ENCODE measurements at places on chromosomes 6 and 20.

DNA sequence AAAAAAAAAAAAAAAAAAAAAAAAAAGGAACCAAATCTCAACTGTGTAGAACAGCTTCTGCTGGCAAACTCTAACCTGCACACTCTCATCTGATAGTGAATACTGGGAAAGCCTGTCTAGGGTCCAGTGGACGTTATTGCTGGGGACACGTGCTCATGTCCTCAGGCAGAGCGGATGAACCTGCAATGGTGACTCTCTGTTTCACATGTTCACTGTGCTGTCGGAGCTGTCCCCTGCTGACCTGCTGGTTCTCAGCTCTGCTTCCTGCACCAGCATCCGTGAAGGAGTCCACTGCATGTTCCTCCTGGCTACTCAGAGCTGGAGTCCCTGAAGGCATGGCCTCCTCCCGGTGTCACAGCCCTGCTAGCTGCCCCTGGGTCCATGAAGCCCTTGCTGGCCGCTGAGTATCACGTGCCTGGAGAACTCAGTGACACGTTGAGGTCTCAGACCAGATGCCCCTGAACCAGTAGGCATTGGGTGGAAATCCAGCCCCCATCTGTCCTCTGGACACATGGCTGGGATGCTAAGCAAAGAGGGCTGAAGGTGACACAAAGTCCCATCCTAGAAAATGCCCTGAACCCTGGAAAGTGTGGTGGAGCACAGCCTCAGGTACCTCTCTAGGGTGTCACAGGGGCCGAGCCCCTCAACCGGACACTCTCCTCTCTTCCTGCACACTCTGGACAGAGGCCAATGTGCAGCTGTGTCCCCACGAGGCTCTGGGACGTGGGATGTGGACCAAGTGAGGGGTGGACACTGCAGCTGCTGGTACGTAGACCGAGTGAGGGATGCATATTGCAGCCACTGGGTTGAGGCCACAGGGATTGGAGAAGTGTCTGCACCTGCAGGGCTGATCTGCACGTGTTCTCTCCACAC, 54.9 kb upstream of the FRMD1 start:
- DNase-seq, result no peak

DNA sequence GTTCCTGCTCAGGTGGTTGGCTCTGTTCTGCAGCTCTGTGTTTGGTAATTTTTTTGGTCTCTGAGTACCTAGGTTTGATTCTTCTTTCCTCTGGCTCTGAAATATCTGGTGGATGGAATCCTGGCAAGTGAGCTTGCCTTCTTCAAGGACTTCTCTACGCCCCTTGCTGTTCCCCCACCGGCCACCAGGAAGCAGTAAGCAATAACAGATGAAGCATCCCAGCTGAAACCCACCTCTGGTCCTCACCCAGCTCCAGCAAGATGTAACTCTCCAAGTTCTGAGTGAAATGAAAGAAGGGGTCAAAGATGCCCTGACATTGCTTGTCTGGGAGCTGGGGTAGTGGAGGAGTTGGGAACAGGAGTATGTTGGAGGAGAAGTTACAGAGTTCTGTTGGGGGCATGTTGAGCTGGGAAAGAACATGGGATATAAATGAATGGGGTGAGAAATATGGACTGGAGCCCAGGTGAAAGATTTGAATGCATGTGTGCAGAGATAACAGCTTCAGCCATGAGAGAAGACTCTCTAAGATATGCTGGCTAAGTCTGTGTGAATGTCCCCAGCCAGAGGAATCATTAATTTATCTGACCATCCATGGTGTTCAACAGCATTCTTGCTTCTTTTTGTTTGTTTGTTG, 51.3 kb upstream of the GLP1R start:
- DNase-seq, result peak; percentile 14

GRCh38 chr6:31204751-31205145, 34.3 kb upstream of the POU5F1 start:
- DNase-seq, result peak; percentile 6

DNA sequence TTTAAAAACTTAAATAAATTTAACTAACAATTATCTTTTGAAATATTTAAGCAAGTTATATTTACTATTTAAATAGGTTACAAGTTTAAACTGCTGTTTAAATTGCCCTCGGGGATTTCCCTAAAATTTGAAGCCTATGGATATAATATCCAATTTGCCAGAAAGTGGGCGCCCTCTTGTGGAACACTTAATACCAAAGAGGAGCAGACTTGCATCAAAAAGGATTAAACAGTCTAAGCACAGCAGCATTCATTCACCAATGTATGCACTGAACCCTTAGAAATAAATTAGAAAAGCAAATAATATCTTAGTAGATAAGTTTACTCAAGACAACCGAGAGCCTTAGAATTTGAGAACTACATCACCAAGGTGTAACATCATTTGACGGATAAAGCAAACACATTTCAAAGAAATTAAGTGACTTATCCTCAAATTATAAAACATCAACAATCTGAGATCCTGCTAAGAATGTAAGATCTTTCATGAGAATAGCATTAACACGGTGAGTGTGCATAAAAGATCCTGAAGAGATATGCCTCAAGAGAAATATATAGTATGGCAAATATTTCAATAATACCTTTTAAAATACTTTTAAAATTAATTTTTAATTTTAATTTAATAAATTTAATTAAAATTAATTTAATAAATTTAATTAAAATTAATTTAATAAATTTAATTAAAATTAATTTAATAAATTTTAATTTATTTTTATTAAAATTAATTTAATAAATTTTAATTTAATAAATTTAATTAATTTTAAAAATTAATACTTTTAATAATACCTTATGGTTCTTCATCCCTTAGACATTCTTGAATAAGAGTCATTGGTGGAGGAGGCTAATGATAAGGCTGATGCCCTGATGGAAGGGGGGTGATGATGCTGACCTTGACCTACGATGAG, 11.5 kb upstream of the MEP1A start:
- peak; percentile 66 for DNase-seq

DNA sequence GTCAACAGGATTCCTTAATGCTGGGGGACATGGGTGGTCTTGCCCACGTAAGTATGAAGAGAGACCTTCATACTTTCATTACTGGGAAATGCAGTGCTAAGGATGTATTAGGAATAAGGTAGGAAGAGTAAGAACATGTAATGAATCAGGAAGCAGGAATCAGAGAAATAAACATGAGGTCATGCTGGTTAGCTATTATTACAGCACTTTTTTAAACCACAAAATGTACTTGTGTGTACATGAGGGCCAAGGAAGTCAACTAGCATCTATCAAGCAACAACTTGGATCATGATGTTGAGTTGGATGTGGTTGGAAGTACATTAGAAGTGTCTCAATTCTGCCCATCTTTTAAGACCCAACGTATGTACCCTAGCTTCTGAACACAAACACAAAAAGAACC, 63.5 kb upstream of the E2F3 start:
- DNase-seq, result peak; percentile 10

- no peak for DNase-seq
These were observed 94.1 kb upstream of the STMND1 start for GRCh38 chr6:17007749-17008148.

GRCh38 chr6:106003268-106003987, 82.7 kb upstream of the PRDM1 start:
- DNase-seq, result no peak

DNA sequence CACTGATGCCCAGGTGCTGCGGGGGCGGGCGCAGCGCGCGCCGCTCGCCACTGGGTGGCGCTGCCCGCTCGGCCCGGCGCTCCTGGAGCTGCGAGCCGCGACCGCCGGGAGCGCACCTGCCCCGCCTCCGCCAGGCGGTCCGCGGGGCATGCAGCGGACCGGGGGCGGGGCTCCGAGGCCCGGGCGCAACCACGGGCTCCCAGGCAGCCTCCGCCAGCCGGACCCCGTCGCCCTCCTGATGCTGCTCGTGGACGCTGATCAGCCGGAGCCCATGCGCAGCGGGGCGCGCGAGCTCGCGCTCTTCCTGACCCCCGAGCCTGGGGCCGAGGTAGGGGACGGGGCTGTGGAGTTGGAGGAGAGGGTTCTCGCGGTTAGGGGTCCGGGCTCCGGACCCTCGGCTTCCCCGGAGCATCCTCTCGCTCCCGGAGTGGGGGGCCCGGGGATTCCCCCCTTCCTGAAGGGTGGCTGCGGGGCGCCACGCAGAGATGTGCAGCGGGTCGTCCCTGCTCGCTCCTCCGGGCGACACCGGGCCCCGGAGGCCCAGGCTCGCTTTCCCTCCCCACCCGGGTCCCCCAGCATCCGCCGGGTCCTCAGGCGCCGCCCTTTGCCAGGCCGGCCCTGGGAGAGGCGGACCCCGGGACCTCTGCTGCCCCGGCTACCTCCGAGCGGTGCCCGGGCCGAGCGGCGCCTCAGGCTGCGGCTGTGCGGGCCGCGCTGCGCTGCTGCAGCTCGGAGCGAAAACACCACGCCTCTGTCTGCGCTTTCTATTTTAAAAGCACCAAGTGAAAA, at the start of gene BCAS4:
TSS of gene BCAS4 (plus strand) at position 216 of the 789 bp plus-strand sequence. CDS start at position 239, 23 bp downstream.
- DNase-seq, result peak; percentile 70

GRCh38 chr6:169051371-169051770, 202.3 kb downstream of the THBS2 start:
- DNase-seq, result no peak

- DNase-seq, result no peak
These were observed 7.9 kb downstream of the NUDT3 start for GRCh38 chr6:34384321-34385153.

DNA sequence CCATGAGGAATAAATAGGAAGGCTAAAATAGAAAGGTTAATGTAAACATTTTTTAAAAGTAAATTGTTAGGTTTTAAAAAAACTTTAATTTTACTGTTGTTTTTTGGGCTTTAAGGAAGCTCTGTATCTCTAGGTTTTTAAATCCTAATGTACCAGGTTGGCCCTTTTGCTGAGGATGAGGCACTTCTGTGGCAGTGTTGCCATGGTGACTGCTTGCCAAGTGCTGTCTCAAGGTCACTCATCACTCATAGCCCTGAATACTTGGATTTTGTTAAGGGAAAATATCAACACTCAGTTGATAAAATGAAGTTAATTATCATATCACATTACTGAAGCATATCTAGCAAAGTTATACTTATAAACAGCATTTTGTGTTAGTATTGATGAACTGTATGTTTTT, 50.2 kb downstream of the NCOA3 start:
- DNase-seq, result peak; percentile 26

GRCh38 chr6:159617444-159617843, 75.6 kb downstream of the SOD2 start:
- no peak for DNase-seq

DNA sequence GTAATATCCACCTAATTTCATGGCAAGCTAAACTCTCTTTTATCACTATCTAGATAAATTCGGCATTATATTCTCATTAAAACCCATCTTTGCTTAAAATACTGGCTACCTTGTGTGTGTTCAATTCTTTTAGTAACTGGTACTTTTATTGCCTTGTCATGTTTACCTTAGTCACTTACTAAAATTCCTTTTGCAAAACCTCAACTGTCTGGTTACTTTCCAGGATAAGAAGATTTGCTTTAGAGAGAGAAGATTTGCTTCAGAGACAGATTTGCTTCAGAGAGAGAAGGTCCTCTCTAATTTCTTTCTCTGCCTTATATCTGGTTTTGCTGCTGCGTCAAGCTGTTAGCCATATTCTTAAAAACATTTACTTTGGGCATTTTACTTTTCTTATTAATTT, 151.5 kb upstream of the MLIP start:
- DNase-seq, result peak; percentile 7

DNA sequence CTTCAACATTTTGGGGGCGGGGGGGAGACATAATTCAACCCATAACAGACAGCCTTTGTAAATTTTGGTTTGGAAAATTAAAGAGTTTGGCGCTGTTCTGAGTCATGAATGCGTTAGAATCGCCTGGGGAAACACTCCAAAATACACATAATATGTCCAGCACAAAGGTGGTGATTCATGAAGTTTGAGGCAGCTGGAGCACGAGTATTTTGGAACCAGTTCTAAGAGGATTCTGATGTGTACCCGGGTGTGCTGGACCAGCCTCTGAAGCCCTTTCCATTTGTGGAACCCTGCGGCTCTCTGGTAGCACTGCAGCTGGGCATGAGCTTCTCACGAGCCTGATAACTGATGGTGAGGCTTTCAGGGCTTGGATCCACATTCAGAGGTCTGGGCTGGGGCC, 4.7 kb downstream of the GMPR start:
- peak; percentile 82 for DNase-seq

- no peak for DNase-seq
These were observed 1016.4 kb downstream of the KIF16B start for GRCh38 chr20:15556869-15557268.

- DNase-seq, result no peak
These were observed 24.0 kb downstream of the GHRH start for GRCh38 chr20:37237656-37238055.

- DNase-seq, result peak; percentile 87
These were observed 46.2 kb upstream of the EEF1A1 start for GRCh38 chr6:73566954-73567591.

Measured in fibroblast of mammary gland (primary cell).